ENCODE measurements at places on chromosomes 5 and 9.
A peak's percentile ranks its signal among the peaks of the same experiment; 100 is the strongest.

DNA sequence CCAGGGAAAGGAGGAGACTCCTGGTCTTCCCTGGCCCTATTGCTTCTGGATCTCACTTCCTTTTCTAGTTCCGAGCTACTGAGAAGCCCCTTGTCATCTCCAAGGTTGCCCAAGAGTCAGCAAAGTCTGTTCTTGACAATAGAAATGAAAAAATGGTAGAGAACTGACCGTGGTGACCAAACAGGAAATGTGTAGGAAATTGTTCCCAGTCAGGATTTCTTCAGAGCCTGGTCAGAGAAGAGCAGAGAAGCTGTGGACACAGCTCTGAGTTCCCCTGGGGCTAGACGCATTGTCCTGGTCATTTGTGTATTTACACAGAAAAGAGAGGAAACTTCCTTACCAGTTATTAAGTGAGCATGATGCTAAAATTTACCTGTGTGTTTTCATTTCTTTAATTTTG, 35.6 kb downstream of the S1PR3 start:
- no peak for DNase-seq

DNA sequence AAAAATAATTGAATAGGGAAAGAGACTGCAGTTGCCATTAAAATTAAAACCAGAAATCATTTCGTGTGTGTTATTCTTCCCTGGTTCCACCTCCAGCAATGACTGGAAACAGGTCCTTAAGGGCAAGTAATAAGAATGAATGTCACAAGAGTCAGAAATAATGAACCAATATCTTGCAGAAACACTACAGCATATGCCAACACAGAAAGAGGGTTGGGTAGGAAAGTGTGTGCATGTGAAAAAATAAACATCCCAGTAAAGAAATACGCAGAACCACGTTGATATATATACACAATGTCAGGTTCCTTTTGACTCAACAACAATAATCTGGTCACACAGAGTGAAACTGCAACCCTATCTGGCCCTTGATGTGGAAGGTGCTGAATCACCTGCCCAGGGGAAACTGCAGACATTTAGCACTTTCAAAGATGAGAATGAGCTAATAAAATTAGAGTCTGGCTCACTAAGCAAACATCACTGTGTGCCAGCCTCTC, 15.0 kb downstream of the HMHB1 start:
- no peak for DNase-seq

GRCh38 chr5:169804861-169805260, 167.8 kb downstream of the DOCK2 start:
- DNase-seq = peak; percentile 88

- no peak for DNase-seq
Observed at GRCh38 chr9:101481261-101481660, 45.7 kb upstream of the ALDOB start.

DNA sequence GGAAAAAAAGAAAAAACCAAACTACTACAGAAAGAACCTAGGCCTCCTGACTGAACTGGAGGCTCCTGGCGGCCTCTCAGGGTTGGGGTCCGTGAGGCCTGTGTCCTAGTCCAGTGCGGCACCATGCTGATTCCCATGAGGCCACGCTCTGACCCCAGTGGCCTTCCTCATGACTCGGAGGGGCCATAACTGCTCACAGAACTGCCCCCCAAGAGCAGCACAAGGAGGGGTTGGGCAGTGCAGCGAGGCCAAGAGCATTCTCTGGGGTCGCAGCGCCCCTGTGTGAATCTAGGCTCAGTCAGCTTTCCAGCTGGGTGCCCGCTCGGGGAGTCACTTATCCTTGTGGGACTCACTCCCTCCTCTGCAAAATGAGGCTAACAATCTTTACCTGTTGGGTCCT, 79.3 kb upstream of the FBXW11 start:
- DNase-seq = no peak

DNA sequence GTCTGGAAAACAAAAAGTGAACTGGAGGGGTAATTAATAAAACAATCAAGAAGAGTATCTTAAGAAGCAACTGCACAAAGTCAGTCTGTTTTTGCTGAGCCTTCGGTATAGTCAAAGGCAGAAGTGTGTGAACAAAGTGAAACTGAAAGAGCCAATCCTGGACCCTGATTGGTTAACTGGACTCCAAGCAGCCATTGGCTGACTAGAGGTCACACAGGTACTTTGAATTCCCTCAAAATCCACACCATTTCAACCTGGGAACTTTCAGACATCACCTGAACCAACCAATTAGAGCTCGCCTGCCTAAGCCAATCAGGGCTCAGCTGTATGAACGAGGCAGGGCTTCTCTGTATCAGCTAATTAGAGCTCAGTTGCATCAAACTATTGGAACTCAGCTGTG, 286.7 kb downstream of the TLE4 start:
- no peak for DNase-seq

GRCh38 chr9:123345567-123345955, 10.4 kb upstream of the CRB2 start:
- no peak for DNase-seq

- peak; percentile 91 for DNase-seq
Observed at GRCh38 chr9:112059145-112059965, 115.7 kb downstream of the SUSD1 start.

- DNase-seq = no peak
Observed at GRCh38 chr9:132020272-132020671, 59.4 kb downstream of the MED27 start.

GRCh38 chr9:130451509-130452388, 7.0 kb downstream of the ASS1 start:
- DNase-seq = peak; percentile 95

DNA sequence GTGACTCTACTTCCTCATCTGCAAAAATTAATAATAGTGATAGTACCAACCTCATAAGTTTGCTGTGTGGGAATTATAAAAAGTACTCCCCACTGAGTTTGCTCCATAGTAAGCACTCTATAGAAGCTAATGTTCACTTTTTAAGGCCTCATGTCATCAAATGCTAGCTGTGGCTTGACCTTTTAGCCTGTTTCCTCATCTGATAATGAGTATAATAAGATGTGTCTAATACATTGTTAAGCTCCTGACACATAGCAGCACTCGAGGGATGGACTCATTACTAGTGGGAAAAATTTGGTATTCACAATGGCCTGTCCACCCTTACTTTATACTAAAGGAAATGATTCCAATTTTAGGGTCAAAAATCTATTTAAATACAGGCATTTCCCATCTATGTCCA, 26.1 kb upstream of the CAST start:
- no peak for DNase-seq
